ENCODE measurements at places on chromosomes 11 and 22.

- DNase-seq = no peak
Measured at GRCh38 chr11:93330446-93330984, at the start of gene DEUP1. TSS of gene DEUP1 (plus strand) at chr11:93330742. CDS start at chr11:93332260, 1,518 bp downstream.

GRCh38 chr11:32817181-32817851, 12.4 kb upstream of the PRRG4 start:
- no peak for DNase-seq

- DNase-seq = no peak
Measured at GRCh38 chr22:37059876-37060449, 8.4 kb downstream of the KCTD17 start.

- DNase-seq = no peak
Measured at GRCh38 chr11:118892514-118892913, 8.8 kb downstream of the CXCR5 start.

- DNase-seq = no peak
Measured at GRCh38 chr11:71986131-71986530, 12.6 kb upstream of the IL18BP start.

GRCh38 chr11:62104816-62105653, 18.8 kb upstream of the INCENP start:
- DNase-seq = no peak

- no peak for DNase-seq
Measured at GRCh38 chr11:14082338-14082737, 119.8 kb downstream of the SPON1 start.

DNA sequence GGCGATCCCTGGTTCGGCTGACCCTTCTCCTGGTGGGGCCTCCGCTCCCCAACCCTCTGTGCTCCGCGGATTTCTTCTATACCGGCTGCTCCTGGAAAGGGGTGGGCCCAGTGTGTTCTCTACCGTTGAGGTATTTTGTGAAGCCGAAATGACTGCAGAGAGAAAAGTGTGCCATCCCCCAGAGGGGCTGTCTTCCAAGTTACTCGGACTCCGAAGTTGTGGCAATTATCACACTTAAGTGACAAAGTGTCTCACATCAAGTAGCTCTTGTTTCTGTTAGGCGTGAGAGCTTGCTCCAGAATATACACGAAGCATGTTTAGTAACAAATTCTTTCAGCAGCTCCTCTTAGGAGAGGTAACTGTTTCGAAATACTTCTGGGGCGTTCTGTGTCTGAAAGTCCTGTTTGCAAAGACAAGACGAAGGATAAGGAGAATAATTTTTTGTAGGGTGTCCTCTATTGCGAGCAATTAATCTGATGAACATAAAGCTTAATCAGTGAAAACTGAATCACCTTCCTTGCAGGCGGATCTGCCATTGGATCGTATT, 434 bp downstream of the XPNPEP3 start:
- no peak for DNase-seq

DNA sequence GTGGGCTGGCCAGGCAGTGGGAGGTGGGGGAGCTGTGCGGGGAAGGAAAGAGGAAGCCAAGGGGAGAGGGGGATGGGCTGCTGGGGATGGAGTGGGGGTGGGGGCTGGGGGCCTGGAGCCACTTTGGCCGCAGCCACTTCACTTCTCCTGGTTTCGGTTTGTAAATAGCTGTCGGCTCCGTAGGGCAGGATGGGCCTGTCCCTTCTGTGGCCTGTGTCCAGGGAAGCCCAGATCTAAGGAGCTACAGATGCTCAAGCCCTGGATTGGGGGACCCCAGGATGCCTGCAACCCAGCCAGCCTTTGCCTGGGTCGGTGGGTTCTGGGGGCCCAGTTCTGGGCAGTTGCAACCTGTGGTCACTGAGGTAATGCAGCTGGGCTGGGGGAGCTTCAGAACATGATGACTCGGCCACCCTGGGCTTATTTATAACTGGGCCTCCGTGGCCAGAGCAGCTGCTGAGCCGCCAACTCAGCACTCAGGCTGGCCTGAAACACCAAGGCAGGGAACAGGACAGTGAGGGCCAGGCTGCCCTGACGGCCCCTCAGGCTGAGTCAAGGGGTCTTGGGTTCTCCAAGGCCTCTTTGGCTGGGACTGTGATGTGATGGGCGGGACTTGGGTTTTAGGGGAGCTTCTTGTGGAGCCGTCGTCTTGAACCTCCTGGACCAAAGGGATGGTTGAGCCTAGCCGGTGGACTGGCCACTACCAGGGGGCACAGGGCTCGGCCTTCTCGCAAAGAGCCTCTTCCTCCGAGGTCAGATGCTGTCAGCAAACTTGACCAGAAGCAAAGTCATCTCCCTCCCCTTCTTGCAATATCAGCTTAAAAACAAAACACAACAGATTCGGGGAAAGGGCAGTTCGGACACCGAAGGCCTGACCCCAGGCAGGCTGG, 15.0 kb upstream of the SLC39A13 start:
- no peak for DNase-seq

DNA sequence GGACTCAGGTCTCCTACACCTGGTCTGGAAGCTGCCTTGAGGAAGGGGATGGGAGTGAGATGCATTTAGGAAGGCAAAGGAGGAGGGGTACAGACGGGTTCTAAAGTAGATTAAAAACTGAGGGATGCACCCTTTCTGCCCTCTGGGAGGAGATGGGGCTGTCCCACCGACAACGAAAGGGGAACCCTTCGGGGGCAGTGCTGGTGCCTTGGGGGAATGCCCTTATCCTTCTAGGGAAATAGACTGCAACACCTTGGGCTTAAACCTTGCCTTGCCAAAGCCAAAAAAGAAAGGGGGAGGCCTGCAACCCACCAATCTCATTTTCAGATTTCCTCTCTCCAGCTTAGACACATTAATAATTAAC, 89.8 kb downstream of the PLEKHA7 start:
- DNase-seq = no peak

DNA sequence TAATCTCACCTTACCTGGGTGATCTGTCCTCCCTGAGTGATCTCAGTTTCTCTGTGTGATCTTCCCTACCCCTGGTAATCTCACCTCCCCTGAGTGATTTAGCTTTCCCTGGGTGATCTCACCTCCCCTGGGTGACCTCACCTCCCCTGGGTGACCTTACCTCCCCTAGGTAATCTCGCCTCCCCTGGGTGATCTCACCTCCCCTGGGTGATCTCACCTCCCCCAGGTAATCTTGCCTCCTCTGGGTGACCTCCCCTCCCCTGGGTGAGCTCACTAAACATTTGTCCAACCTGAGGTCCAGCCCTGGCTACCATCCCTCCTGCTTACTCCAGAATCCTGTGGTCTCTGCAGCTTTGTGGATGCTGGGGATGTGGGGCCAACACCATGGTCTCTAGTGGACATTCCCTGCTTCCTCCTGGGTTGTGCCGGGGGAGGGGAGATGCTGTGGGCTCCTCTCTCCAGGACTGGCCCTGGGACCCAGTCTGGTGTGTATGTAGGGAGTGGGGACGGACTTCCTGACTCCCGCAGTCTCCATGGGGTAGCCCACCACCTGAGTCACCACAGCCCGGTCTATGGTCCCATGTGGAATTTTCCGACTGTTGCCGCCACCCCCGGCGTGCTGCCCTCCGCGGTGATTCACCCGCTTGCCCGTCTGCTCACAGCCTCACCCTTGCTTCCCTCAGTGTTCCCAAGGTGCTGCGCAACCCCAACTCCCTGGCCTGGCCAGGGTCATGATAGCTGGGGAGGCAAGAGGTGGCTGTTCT, 9.9 kb downstream of the LSP1 start:
- DNase-seq = no peak

DNA sequence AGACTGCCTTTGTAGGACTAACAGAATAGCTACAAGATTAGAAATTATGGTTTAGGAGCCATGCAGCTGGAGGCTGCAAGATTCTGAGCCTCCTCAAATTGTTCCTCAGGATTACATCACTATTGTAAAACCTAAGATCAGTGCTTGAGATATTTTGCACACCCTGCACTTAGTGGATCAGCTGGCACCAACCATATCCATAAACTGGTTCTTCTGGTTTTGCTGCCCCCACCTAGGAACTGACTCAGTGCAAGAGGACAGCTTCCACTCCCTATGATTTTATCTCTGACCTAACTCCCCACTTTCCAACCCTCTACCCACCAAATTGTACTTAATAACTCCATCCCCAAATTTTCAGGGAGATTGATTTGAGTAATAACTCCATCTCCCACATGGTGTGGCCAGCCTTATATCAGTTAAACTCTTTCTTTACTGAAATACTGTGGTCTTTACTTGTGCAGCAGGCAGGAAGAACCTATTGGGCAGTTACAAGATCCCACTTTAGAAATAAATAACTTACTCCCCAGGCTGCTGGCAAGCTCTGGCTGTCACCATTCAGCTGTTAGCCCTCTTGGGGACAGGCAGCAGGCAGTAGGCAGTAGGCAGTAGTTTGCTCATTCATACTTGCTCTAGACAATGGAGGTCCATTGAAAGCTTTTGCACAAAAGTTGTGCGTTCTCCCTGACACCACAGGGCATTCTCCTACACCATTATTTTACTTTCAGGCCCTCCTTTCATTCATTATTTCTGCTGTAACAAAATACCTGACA, 119.0 kb downstream of the SLC17A6 start:
- no peak for DNase-seq

DNA sequence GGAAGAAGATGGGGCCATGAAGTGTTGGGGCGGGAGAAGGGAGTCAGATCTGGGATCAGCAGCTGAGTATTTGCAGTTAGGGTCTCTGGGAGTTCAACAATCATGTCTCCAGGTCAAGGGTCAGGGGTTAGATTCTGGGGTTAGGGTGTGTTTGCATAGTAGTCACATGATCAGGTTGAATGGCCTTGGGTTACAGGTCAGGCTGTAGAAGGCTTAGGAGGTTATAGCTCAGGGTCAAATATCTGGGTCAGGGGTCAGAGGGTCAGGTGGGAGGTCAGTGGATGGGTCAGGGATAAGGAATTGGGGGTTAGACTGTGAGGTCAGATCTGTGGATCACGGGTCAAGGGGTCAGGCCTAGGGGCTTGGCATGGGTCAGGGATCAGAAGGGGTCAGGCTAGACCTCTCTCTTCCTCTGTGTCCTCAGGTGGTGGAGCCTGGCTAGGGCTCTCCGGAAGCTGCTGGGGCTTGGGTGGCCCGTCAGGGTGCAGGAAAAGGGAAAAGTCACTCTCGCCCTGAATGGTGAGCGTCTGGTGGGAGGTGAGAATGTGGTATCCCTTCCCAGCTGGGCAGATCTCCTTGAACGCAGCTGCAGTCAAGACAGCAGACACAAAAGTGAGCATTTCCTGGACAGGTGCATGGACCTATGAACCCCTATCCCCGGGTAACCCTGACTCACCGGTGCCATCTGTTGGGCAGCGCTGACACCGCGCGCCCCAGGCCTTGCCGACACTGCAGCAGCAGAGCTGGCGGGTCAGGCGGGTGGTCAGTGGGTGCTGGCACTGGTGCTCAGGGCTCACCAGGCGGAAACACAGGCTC, 6.4 kb downstream of the LTBP3 start:
- DNase-seq = no peak

DNA sequence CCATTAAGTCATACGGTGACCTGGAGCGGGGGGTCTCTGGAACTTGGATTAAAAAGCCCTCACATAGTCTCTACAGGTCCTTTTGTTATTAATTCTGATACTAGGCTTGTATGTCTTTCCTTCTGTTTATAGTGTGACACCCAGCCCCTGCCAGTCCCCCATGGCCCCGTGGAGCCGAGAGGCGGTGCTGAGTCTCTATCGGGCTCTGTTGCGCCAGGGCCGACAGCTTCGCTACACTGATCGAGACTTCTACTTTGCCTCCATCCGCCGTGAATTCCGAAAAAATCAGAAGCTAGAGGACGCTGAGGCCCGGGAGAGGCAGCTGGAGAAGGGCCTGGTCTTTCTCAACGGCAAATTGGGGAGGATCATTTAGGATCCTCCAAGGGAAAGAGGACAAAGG, 2.0 kb downstream of the MIEF1 start:
- no peak for DNase-seq

GRCh38 chr11:43223026-43223425, 88.8 kb upstream of the API5 start:
- DNase-seq = no peak

Measured in left forelimb (tissue), 1 donor.